ENCODE measurements at places on chromosomes 2 and 18. TPM values are rescaled to one million over a fixed set of nuclear protein-coding genes. Genes with fewer than 3 reads are reported as not detected.

Gene KIAA2012
- not detected for total RNA-seq

Gene TRABD2A
- total RNA-seq, result 37.2 TPM

Gene LYPD1
- total RNA-seq, result not detected

Gene TRIM43
- total RNA-seq, result not detected

Gene SRD5A2
- total RNA-seq, result not detected
